ENCODE measurements at places on chromosomes 6 and 20. TPM values are rescaled to one million over a fixed set of nuclear protein-coding genes. Genes with fewer than 3 reads are reported as not detected.

- no peak for DNase-seq
Measured at GRCh38 chr20:23096986-23097520, 10.9 kb upstream of the CD93 start.

PREX1 gene
- 1.5 TPM for total RNA-seq

DNA sequence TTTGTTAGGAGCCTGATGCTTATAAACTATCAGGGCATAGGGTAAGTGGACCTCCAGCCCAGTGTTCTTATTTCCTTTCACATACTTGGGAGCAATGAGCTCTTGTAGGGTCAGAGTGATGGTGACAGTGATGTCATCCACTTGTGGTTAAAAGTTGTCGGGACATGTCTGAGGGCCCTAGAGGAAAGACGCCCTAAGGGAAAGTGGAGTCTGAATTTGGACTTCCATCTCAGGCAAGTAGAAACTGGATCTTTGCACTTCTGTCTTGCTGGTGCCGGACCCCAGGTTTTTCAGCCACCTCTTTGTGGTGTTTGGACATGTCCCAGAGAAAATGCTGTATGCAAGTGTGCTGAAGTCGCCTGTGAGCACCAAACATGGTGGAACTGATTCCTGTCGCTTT, 900.5 kb downstream of the C6orf118 start:
- DNase-seq = peak; percentile 2

MSH5 gene
- total RNA-seq = 12.8 TPM

GRCh38 chr6:66134021-66134420, 427.0 kb upstream of the EYS start:
- DNase-seq = no peak

HLA-DRA gene
- 1.2 TPM for total RNA-seq

GRCh38 chr6:135086414-135086764, 31.8 kb upstream of the HBS1L start:
- DNase-seq = no peak

GRCh38 chr6:30263734-30264133, 50.5 kb upstream of the TRIM26 start:
- peak; percentile 98 for DNase-seq

HRH3 gene
- total RNA-seq = not detected

CLPSL1 gene
- total RNA-seq = not detected

GRCh38 chr6:6891125-6891721, 216.5 kb upstream of the RREB1 start:
- DNase-seq = no peak

- no peak for DNase-seq
Measured at GRCh38 chr6:51474022-51474975, 613.1 kb downstream of the PKHD1 start.

DNA sequence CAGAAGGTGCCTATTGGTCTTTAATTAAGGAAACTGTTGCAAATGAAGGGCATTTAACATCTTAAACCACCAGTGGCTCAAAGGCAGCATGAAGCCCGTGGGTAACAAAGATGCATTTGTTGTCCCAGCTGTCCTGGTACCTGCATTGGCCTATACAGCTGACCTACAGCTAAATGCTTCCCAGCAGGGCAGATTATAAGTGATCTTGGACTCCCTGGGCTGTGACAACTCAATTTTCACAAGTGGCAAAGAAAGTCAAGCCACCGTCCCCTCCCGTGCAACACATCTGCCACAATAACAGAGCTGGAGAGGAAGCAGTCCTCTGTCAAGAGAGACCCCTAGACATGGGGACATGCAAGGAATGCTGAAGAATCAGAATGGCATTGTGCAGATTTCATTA, 31.5 kb upstream of the EDN3 start:
- DNase-seq = no peak

DNA sequence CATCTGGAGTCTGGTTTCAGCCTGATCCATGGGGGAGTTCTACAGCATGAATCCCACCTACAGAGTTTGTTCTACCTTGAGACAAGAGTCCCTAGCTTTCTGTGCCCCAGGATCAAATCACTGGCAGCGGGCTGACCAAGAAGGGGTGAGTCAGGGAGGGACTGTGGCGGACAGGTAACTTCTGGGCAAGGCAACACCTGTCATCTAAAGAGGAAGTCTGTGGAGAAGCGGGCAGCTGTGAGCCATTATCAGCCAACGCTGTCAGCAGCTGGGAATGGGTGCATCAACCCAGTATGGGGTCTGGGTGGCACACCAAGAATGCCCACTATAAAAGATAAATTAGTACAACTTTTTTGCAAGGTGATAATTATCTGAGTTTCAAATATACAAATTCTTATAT, 45.9 kb downstream of the UBE3D start:
- no peak for DNase-seq

MCHR2 gene
- 0.15 TPM for total RNA-seq

DNA sequence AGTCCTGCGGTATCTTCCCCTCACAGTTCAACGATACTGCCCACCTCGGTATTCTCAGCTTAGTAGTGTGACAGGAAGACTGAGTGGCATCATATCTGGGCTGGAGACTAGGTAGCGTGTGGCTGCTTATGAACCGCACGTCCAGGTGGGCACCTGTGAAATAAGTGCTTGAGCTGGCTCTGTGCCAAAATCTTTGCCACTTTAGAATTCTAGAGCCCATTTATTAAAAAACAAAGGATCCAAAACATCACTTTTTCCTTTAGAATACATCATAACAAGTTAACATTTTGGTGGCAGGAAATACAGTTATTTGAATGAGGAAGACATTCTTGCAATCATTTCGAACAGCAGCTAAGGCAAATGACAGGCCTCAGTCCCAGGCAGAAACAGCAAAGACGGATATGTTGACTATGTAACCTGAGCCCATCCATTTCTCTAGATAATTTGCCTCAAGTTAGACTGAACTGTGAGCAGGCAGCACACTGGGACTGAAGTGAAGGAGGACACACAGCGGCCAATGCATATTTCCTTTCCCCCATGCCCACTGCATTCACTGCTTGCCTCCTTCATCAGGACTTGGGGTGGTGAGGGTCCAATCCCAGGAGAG, 136.6 kb downstream of the GMDS start:
- DNase-seq = no peak

GRCh38 chr20:7723284-7723683, 217.0 kb downstream of the HAO1 start:
- peak; percentile 20 for DNase-seq

DPPA5 gene
- not detected for total RNA-seq

- DNase-seq = peak; percentile 37
Measured at GRCh38 chr20:38927902-38928578, 1.8 kb downstream of the FAM83D start.

DNMT3B gene
- total RNA-seq = 7.1 TPM

DNA sequence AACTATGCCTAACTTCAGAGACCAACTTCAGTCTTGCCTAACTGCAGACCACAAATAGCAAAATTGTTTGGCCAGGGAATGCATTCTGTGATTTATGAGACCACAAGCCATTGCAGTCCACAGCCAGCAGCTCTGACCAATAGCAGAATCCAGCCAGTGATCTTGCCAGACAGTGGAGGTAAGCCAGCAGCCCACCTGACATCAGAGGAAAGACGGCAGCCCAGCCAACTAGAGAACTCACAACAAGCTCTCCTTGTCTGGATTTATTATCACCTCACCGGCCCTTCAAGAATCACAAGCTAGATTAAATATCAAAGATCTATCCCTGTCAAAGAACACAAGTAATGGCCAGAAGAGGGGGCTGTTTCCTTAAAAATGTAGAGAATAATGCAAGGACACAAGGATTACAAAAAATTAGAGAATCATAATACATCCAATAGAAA, 66.5 kb upstream of the SLC35F1 start:
- DNase-seq = peak; percentile 32

GRCh38 chr6:35505999-35506412, 6.7 kb downstream of the TULP1 start:
- no peak for DNase-seq

SPATA25 gene
- total RNA-seq = 0.52 TPM

NOX3 gene
- not detected for total RNA-seq

TAGAP gene
- 0.02 TPM for total RNA-seq

DNA sequence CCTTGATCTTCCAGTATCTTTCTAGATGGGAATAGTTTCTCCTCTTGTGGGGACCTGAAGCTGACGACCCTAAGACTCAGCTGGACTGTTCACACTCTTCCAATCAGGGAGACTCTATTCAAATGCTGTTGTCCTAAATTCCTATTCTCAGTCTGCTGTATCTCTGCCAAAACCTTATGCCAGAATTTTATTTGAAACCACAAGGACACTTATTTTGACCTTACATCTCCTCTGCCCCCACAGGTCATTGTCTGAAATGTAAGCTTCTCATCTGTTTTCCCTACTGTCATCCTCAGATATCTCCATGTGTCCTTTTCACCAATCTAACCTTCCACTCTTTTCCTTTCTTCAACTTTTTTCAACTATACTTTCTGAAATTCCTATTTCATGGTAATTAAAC, 289.5 kb upstream of the SGK1 start:
- DNase-seq = peak; percentile 43

CDKN1A gene
- total RNA-seq = 53.0 TPM

- DNase-seq = no peak
Measured at GRCh38 chr20:41978246-41978790, 360.1 kb upstream of the CHD6 start.

DNA sequence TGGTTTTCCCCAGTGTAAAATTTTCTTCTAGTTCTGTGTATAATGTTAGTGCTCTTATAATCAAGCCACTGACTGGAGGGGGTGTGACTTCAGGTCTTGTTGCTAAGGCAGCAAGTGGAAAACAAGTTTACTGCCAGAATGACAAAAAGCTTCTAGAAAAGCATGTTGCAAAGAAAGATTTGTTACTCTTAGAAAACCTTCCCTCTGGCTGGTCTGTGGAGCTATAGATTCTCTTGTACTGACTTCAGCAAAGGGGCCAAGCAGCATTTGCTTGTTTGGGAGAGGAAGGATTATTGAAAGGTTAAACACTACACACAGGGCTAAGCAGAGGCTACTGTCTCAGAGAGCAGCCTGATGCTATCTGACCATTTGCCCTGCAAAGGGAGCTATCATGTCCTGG, 288.8 kb downstream of the BTBD9 start:
- peak; percentile 90 for DNase-seq

WFDC12 gene
- not detected for total RNA-seq

GRCh38 chr6:34908194-34908593, 19.1 kb downstream of the ANKS1A start:
- DNase-seq = no peak

ULBP2 gene
- 75.7 TPM for total RNA-seq

GRCh38 chr6:97947841-97948240, 664.8 kb upstream of the MMS22L start:
- DNase-seq = peak; percentile 91

DNA sequence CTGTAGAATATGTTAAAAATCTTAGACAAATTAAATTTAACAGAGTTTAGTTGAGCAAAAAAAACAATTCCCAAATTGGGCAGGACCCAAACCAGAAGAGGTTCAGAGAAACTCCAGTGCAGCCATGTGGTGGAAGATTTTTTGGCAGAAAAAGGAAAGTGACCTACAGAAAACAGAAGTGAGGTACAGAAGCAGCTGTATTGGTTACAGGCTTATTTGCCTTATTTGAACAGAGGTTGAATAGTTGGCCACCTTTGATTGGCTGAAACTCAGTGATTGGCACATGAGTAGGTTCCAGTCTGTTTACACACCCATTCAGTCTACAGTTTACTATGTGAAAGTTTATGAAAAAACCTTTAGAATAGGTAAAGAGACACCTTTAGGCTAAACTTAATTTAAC, 110.9 kb upstream of the LAMP5 start:
- DNase-seq = no peak

DNA sequence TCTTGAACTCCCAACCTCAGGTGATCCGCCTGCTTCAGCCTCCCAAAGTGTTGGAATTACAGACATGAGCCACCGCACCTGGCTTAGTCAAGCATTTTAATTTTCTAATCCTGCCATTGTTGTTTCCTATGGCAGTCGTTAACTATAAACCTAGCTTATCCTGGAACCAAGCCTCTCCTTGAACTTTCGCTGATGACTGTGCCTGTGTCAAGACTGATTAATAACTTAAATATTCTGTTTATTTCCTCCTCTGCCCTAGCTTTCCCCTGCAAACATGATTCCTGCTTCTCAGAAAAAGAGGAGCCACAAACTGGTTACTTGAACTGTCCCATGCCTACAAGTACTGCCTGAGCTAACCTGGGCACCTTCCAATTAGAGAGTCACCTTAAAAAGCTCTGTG, 1.5 kb downstream of the VNN1 start:
- peak; percentile 86 for DNase-seq

EPB41L2 gene
- 36.1 TPM for total RNA-seq

GCNT2 gene
- 22.5 TPM for total RNA-seq

DNA sequence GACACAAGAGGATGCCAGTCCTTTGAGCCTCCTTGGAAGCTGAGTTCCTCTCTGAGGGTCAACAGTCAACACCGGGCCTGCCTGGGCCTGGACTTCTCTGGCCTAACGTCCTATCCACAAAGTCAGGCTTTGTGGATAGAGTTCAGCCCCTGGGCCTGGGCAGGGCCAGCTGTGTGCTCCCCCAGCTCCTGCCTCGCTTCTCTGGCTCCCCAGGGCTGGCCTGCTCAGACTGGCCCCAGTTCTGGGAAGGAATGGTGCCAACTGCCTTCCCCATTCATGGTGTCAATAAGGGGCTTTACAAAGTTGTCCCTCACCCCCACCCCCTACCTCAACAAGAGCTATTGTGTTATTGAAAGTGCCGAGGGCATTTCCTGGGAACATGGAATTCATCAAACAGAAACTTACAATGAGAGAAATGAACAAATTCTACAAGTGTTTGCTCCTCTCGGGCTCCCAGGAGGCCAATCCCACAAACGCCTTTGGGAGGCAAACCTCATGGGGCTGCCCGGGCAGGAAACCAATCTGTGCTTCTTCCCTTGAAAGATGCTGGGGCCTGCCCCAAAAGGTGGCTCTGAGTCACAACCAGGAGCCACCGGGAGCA, 26.5 kb upstream of the PPP1R14C start:
- DNase-seq = no peak

DNA sequence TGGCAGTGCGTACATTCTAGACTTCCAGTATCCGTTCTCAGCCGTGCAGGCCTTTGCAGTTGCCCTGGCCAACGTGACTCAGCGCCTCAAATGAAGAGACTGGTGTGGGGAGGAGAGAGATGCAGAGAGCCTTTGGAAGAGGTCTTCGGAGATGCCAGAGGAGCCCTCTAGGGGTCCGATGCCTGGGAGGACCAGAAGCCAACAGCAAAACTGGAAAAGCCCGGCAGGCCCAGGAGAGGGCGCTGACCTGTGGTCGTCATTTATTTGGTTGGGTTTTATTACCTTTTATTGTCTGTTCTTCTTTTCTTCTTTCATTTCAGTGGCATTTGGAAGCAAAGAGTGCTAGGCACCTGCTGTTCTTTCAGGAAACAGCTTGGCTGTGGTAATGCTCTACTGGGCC, 53.3 kb upstream of the TMEM181 start:
- no peak for DNase-seq

DNA sequence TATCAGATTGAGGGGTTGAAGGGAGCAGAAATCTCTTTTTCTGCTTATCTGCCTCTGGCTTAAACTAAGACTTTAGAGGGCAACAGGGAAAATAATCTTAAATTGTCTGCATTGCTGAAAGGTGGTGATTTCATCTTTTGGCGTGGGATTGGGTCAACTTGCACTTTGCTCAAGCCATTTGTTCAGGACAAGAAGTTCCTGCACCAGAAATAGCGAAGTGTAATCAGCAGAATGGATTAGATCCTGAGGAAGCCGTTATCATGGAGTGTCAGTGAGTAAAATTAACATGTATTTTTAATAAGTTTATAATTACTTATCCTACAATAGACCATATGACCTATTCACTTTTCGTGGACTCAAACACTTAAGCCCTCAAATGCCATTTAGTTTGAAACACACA, 249.3 kb downstream of the CD83 start:
- no peak for DNase-seq

GRCh38 chr6:32700391-32701040, 34.1 kb upstream of the HLA-DQB1 start:
- peak; percentile 65 for DNase-seq

GRCh38 chr6:72218125-72218524, 331.8 kb downstream of the RIMS1 start:
- peak; percentile 64 for DNase-seq

All from M059J (cell line).